ENCODE measurements at places on chromosomes 11 and 22. TPM values are rescaled to one million over a fixed set of nuclear protein-coding genes. Genes with fewer than 3 reads are reported as not detected.

- H3K36me3 ChIP-seq: peaks cover 20% of the 10 kb centered on the region
- no peak overlapping the region for H3K27ac ChIP-seq
- H3K4me3 ChIP-seq: no peak overlapping the region
- no peaks in the 10 kb centered on the region for H3K27me3 ChIP-seq
- no peak for DNase-seq
Observed at GRCh38 chr22:21948390-21948789, 4.3 kb downstream of the PPM1F start.

DNA sequence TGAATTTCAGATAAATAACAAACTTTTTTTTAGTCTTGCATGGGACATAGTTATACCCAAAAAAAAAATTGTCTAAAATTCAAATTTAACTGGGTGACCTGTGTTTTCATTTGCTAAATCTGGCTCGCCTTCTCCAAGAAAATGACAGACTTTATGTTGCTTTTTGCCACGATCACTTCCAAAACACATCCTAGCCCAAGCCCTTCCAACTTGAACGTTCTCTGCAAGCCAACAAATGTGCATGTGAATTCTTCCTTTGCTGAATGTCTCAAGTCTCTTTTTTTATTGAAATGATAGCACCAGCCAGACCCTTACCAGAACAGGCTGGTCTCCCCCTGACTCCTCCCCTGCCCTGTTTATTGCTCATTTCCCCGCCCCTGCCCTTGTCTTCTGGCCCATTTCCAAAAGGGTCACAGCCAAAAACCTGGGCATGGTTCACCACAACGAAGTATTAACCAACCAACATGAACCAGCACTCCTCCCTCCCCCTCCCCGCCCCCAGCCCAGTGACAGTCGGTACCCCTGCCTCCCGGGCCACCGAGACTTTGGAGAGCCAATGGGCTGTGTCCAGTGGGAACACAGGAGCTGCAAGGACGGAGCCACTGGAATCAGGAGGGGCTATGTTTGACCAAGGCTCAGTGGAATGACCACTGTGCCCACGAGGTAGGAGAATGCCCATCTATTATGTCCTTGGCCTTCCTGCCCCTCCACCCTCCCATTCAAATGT, 63.2 kb downstream of the BTG4 start:
- no peaks in the 10 kb centered on the region for H3K36me3 ChIP-seq
- H3K27me3 ChIP-seq: peaks cover 19% of the 10 kb centered on the region
- peaks cover 6% of the 10 kb centered on the region for H3K4me1 ChIP-seq
- no peak overlapping the region for H3K4me3 ChIP-seq

DNA sequence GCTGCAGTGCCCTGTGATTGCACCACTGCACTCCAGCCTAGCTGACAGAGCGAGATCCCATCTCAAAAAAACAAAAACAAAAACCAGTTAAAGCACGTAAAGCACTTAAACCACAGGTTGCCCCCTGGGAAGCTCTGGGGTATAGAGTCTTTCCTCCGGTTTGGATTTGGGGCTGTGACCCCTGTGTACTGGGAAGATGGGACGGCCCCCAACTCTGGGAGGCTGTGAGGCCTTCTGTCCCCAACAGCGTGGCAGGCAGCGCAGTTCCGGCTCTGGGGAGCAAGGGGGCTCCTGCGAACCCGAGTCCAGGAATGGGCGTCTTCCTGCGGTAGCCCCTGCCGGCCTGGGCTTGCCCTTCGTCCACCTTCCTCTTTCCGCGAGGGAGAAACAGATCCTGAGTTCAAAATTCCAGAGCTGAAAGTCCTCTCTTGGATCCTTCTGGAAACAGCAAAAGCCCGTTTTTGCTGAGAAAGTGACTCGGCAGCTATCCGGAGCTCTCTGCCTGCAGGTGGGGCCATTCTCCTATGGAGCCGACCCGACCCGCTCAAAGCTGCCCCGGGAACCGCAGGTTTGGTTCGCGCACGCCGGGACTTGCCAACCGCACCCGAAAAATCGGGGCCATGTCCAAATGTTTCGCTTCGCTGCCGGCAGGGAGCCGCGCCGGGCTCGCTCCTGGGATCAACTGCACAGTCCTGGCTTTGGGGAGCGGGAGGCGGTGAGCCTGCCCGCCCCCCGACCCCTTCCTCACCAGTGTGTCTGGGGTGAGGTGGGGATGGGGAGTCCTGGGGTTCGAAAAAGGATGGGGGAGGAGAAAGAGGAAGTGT, 36.3 kb upstream of the POLA2 start:
- peak overlapping the region; percentile 35 for H3K27ac ChIP-seq
- peak overlapping the region; percentile 71 for H3K4me3 ChIP-seq
- no peaks in the 10 kb centered on the region for H3K27me3 ChIP-seq
- DNase-seq: peak; percentile 72
- no peaks in the 10 kb centered on the region for H3K36me3 ChIP-seq
- H3K4me1 ChIP-seq: peaks cover 5% of the 10 kb centered on the region

MS4A12 gene
- not detected for total RNA-seq

DNA sequence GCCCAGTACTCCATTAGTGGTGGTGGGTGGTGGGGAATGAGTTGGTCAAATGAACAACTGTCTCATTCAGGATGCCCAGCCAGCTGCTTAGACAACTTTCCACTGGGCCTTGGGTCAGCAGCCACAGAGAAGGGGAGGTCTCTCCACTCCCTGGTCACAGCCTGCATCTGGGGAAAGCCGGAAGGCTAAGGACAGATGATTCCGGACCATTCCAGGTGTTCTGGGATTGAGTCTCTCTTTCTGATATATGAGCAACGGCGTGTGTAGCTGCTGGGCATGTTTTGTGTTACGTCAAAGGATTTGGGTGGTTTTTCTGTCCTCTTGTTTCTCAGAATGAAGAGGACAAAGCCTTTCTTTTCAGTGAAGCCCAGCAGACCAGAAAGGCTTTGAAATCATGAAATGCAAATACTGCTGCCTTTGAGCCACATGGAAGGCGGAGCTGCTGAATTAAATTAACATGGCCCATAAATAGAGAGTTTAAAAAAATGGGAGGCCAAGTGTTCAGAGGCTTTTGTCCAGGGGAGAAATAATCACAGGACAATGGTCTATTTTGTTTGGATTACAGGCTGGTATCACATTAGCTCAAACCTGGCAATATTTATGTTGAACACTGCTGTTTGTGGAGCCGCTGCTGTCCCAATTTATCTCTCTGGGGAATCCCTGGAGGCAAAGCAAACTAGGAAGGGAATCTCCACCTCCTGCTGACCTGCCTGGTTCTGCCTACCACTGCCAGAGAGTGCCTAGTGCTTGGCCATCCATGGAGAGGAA, 234.4 kb upstream of the E2F8 start:
- H3K4me3 ChIP-seq: no peak overlapping the region
- no peak overlapping the region for H3K27ac ChIP-seq
- no peak for DNase-seq
- no peaks in the 10 kb centered on the region for H3K36me3 ChIP-seq
- no peaks in the 10 kb centered on the region for H3K4me1 ChIP-seq
- H3K27me3 ChIP-seq: peaks cover 88% of the 10 kb centered on the region

DNA sequence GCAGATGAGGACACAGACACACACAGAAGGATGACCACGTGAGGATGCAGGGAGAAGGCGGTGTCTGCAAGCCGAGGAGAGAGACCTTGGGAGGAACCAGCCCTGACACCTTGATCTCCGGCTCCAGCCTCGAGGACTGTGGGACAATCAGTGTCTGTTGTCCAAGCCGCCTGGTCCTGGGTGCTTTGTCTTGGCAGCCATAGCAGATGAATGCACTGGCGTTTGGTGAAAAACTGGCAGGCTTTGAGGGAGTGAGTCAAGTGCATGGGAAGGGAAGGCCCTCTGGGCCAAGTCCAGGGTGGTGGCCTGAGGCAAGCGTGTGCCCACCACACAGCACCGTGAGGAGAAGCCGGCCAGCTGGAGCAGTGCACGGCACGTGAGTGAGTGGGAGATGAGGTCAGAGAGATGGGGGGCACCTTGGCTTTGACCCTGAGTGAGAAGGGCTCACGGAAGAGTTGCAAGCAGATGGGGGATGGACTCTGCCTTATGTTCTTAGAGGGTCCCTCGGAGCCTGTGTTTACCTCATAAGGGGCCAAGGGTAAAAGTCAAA, 12.4 kb upstream of the BRSK2 start:
- no peak overlapping the region for H3K27ac ChIP-seq
- DNase-seq: no peak
- H3K4me1 ChIP-seq: no peaks in the 10 kb centered on the region
- peaks cover 14% of the 10 kb centered on the region for H3K27me3 ChIP-seq

DNA sequence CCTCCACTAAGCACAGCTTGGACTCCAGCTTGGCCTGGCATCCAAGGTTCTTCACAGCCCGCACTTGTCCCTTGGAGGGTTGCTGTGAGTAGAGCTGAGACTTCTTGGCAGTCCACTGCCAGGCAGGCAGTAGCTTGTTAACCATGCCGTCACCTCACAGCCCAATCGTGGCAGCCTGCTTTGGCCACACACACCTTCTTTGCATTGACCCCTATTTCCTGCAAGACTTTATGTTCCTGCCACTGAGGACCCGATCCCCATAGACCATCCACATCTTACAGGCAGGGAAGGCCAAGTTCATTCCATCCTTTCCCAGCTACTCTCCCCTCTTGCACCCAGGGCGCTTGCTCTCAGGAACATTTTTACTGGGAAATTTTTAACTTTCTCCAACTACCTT, 2.5 kb upstream of the PYGM start:
- peaks cover 53% of the 10 kb centered on the region for H3K36me3 ChIP-seq
- DNase-seq: no peak
- no peaks in the 10 kb centered on the region for H3K4me1 ChIP-seq
- no peak overlapping the region for H3K27ac ChIP-seq
- H3K4me3 ChIP-seq: no peak overlapping the region

GRCh38 chr22:45631140-45631840, 40.3 kb upstream of the ATXN10 start:
- H3K4me1 ChIP-seq: peaks cover 10% of the 10 kb centered on the region
- no peak overlapping the region for H3K4me3 ChIP-seq
- H3K36me3 ChIP-seq: no peaks in the 10 kb centered on the region

TSPAN4 gene
- total RNA-seq: 118 TPM

GRCh38 chr22:19707347-19708290, 6.7 kb upstream of the SEPTIN5 start:
- H3K4me3 ChIP-seq: no peak overlapping the region
- no peaks in the 10 kb centered on the region for H3K4me1 ChIP-seq

TEX54 gene
- total RNA-seq: not detected

GRCh38 chr11:3022300-3022967, 30.3 kb upstream of the NAP1L4 start:
- DNase-seq: peak; percentile 64
- peak overlapping the region; percentile 46 for H3K27ac ChIP-seq
- peaks cover 20% of the 10 kb centered on the region for H3K4me1 ChIP-seq

ADAMTS8 gene
- not detected for total RNA-seq

DNA sequence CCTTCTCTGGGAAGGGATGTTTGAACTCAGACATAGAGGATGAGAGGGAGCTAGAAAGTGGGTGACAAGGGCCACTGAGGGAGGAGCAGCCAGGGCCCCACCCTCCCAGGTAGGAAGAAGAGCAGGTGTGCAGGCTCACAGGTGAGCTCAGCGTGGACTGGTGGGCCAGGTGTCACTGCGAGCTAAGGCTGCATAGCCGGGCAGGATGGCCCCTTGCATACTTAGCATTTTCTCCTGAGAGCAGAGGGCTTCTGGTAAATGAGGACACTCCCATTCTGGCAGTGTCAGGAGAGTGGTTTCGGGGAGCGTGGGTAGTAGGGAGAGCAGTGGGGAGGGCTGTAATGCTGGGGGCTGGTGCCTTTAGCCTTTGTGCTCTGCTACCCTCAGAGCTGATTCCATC, 843.4 kb downstream of the TBC1D22A start:
- no peaks in the 10 kb centered on the region for H3K4me1 ChIP-seq
- peaks cover 7% of the 10 kb centered on the region for H3K36me3 ChIP-seq
- H3K27me3 ChIP-seq: peaks cover 16% of the 10 kb centered on the region
- no peak for DNase-seq

- H3K36me3 ChIP-seq: peaks cover 6% of the 10 kb centered on the region
- DNase-seq: no peak
- no peak overlapping the region for H3K4me3 ChIP-seq
- no peak overlapping the region for H3K27ac ChIP-seq
- no peaks in the 10 kb centered on the region for H3K27me3 ChIP-seq
Observed at GRCh38 chr22:29964776-29965175, 81.8 kb downstream of the MTMR3 start.

PACSIN3 gene
- total RNA-seq: 67.0 TPM

DNA sequence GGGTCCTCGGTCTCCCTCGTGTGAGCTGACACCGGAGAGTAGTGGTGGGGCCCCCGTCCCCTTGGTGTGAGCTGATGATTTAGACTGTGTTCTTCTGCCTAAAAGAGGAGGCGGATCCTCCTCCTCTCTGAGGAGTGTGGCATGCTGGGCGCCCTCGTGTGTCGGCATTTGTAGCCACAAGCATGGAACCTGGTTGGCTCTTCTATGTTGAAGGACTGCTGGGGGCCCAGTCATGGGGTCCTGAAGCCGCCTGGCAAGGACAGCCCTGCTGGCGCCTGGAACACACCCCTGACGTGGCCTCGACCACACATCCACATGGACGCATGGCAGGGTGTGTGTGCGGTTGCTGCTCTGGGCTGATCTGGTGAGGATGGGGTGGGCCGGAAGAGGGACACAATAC, 50.2 kb downstream of the AP2A2 start:
- no peak overlapping the region for H3K4me3 ChIP-seq
- H3K27me3 ChIP-seq: no peaks in the 10 kb centered on the region
- no peak for DNase-seq

GRAMD4 gene
- total RNA-seq: 23.7 TPM

USH1C gene
- total RNA-seq: not detected

DNA sequence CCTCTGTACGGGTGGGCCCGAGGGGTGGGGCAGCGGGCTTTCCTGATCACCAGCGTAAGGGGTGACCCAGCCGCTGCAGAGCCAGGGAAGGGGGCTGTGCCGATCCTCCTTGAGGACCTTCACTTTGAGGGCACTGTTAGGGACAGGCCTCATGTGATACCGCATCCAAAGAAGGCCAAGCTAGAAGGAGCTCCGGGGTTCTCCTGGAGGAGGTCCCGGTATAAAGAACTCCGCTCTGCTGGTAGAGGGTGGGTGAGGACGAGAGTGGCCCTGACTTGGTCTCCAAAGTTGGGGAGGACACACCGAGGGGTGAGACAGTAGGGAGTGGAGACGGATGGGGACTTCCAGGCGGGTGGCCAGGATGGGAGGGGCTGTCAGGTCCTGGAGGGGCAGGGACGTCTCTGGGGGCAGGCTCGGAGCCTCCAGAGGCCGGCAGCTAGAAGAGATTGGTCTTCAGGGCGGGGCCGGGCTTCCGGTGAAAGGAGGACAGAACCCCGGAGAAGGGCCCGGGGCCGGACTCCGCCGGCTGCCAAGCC, 4.6 kb downstream of the PHOX2A start:
- H3K36me3 ChIP-seq: peaks cover 38% of the 10 kb centered on the region
- peaks cover 9% of the 10 kb centered on the region for H3K4me1 ChIP-seq
- H3K27me3 ChIP-seq: no peaks in the 10 kb centered on the region
- peak overlapping the region; percentile 22 for H3K4me3 ChIP-seq
- H3K27ac ChIP-seq: no peak overlapping the region
- peak; percentile 29 for DNase-seq
